Calu3 (cell line): ENCODE measurements at places on chromosomes 6 and 20. TPM values are rescaled to one million over a fixed set of nuclear protein-coding genes. Genes with fewer than 3 reads are reported as not detected.

DNA sequence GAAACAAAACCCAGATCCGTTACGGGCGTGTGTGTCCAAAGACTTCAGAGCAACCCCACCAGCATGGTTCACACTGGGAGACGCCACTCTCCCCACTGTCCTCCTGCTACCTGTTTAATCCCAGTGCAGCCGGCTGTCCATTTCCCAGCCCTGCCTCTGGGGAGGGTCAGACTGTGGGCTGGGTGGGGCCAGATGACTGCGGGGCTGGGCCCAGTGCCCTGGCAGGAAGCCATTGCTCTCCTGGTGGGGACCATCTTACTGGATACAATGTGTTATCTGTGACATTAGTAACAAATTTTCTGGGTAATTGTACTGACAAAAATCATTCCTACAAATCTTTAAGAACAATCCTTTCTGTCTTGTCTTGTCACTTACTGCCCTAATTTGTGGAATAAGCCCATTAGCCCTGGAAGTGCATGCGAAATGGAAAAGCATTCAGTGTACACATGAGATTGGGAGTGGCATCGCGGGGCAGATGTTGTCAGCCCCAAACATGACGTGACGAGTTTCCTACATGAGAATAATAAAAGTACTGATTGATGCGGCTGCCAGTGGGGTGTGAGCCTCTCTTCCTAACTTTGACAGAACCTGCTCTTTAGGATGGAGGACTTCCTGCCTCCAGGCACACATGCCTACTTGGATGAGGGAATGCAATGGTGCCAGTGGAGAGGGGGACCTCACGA, 37.9 kb upstream of the PCMTD2 start:
- DNase-seq: no peak

GRCh38 chr6:21496196-21496595, 97.4 kb upstream of the SOX4 start:
- no peak for DNase-seq

DNA sequence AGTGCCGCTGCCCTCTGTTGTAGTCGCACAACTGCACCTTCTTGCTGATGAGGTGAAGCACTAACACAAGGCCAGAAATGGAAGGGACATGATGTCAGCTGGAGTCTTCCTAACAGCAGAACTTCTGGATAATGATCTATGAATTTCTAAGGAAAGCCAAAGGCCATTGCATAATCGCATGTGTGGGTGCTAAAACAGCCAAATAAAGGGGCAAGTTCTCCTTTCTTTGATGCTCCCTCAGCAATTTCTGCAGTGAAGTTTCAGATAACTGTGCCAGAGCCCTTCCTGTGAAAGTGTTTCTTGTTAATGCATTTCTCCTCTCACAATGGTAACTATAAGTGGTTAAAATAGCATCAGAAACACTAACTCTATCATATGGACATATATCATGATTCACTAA, 8.0 kb upstream of the F13A1 start:
- no peak for DNase-seq

- peak; percentile 25 for DNase-seq
Observed at GRCh38 chr6:54856129-54856528, 9.6 kb downstream of the FAM83B start.

- no peak for DNase-seq
Observed at GRCh38 chr6:169857343-169858292, 106.2 kb downstream of the ERMARD start.

DNA sequence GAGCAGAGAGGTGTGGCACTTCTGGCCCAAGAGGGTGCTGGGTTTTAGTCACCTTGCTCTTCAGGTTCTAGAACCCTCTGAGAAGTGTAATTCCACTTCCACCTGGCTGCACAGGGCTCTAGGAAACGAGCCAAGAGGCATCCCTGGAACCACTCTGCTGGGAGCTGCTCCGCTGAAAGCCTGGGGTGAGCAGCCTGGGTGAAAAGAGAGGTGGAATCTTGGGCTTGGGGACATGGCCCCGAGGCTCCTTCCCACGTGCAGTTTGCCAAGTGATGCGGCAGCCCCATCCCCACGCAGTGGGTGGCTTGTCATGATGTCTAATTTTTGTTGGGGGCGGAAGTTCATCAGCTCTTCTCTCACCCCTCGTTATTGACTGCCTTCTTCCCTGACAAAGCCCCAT, 32.8 kb downstream of the PPP1R16B start:
- DNase-seq: no peak

The TFAP2B gene
- not detected in 2 replicates for total RNA-seq

GRCh38 chr6:145736661-145737144, 1.4 kb upstream of the EPM2A start:
- no peak for DNase-seq

GRCh38 chr6:90393232-90393884, 96.7 kb upstream of the BACH2 start:
- DNase-seq: peak; percentile 63

The PNLDC1 gene
- 0.52 and 0.71 TPM in 2 replicates for total RNA-seq

DNA sequence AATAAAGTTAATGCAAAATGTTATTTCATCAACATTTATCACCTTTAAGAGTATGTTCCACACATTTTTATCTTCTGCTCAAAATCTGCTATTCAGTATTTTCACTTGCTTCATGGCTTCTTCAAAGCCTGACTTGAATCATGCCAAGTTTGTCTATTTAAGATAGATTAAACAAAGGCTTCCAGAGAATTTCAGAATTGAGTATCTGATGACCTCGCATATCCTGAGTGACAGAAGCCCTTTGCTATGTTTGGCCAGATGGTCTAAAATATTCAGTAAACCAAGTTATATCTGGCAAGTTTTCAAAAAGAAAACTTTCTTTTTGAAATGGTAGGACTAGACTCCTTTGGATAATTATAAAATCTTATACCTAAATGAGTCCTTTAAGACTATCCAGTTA, 348.9 kb upstream of the KCNQ5 start:
- no peak for DNase-seq

The SCGN gene
- 3.5 and 3.7 TPM in 2 replicates for total RNA-seq

- no peak for DNase-seq
Observed at GRCh38 chr6:143594647-143595046, 83.1 kb upstream of the PHACTR2 start.

DNA sequence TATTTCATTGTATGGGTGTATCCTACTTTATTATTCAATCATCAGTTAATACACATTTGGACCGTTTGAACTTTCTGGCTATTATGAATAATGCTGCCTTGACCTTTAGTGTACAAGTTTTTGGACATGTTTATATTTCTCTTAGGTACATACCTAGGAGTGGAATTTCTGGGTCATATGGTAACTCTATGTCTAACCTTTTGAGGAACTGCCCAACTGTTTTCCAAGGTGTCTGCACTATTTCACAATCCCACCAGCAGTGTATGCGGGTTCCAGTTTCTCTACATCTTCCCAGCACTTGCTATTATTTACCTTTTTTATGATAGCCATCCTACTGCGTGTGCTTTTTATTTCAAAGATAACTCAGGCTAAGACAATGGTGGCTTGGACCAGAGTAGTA, 14.3 kb upstream of the SLC13A3 start:
- DNase-seq: no peak

The BMP7 gene
- total RNA-seq: not detected in 2 replicates

DNA sequence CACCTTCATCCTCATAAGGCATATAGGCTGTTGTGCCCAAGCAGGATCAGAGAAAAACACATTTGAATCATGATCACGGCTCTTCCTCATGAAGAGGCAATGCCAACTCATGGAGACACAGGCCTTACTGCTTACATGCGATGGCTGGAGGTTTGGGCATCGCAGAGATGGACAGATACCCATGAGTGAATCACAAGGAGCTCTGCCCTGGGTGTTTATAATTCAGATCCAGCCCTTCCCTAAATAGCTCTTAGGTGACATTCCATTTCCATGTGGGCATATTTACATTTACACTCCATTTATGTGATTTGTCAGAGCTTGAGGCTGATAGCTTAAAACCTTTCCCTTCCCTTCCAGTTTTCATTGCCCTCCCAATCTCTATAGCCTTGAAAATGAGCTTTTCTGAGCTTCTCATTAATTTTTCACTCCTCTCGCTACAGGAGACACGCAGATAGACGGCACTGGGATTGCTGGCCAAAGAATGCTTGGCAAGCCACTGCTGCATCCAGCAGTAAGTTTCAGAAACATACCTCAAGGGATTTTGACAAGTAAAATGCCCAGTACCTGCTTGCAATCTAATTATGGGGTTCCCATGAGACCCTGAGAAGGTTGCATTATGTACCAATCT, 249.1 kb downstream of the TBC1D7 start:
- DNase-seq: no peak

- DNase-seq: no peak
Observed at GRCh38 chr20:9495701-9496100, 18.7 kb upstream of the LAMP5 start.

The NKAIN2 gene
- not detected in 2 replicates for total RNA-seq

The SPEF1 gene
- 0.28 TPM in 1 of 2 replicates, not detected in the other for total RNA-seq

The RBBP8NL gene
- 6.2 and 6.4 TPM in 2 replicates for total RNA-seq

The C2 gene
- total RNA-seq: 5.0 and 6.3 TPM in 2 replicates

DNA sequence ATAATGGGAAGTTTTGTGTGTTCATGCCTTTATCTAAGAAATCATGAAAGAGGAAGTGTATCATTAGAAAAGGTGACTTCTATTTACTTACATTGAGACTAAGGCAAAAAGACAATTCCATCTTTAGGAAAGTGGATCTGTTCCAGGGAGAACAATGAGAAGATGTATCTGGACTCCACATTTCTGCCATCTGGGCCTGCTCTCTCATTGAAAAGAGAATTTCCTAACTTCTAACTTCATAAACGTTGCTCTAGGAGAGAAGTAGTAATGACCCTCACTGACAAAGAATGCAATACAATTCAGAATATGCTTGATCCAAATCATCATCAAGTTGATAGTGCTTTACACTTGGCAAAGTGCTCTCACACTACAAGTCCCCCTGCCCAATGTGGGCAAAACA, 294.2 kb downstream of the OGFRL1 start:
- DNase-seq: no peak

- no peak for DNase-seq
Observed at GRCh38 chr6:13295576-13295975, 32.8 kb downstream of the TBC1D7 start.

DNA sequence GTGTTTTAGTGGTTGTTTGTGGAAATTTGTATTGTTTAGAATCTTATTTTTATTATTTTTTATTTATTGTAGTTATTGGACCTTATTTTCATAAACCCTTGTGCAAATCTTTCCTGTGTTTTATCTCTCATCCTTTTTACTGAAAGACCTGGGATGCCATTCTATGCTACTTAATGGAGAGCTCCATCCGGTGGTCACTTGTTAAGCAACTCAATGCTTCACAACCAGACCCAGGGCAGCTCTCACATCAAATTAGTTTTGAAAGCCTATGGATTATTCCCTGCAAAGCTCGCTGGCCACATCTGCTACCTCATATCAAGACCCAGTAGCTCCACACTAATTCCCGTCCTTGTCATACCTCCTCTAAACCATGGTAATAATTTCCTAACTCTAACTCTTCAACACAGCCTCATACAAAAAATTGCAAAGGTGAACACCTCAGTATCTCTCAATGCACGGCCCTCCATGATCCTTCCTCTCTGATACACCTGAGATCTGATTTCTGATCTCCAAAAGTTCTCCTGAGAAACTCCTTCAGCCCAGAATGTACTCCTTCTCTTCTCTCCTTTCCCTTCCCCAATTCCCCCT, 296.6 kb upstream of the MANEA start:
- peak; percentile 11 for DNase-seq

GRCh38 chr6:26232940-26233648, 131.9 kb upstream of the BTN3A2 start:
- peak; percentile 44 for DNase-seq

- peak; percentile 6 for DNase-seq
Observed at GRCh38 chr6:136921381-136921935, 643 bp upstream of the SLC35D3 start.

The EYA2 gene
- total RNA-seq: 0.32 and 0.35 TPM in 2 replicates

DNA sequence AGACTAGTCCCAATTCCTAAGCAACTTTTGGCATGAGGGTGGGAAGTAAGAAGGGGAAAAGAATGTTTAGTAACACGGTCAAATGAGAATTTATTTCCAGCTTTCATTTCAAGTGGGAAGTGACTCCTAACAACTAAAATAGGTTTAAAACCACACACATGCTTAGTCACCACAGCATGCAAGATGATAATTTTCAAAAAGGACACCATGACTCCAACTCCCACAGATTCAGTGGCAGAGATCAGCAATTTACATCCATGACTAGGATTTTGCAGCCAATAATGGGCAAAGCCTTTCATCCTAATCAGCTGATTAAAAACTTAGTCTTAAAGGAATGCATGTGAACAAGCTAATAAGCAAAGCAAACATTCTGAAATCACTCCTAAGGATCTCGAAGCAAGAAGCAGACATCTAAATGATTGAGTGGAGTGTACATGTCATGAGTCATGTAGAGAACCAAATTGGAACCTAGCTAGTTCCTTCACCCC, 48.1 kb upstream of the GCLC start:
- no peak for DNase-seq

GRCh38 chr20:50655311-50655880, 35.9 kb downstream of the RIPOR3 start:
- no peak for DNase-seq

- no peak for DNase-seq
Observed at GRCh38 chr6:9507136-9507895, 907.6 kb downstream of the TFAP2A start.

The RAET1L gene
- total RNA-seq: 1.3 and 2.3 TPM in 2 replicates

The HLA-DMB gene
- total RNA-seq: 32.4 and 35.9 TPM in 2 replicates

The SIRPA gene
- 24.0 and 28.3 TPM in 2 replicates for total RNA-seq

DNA sequence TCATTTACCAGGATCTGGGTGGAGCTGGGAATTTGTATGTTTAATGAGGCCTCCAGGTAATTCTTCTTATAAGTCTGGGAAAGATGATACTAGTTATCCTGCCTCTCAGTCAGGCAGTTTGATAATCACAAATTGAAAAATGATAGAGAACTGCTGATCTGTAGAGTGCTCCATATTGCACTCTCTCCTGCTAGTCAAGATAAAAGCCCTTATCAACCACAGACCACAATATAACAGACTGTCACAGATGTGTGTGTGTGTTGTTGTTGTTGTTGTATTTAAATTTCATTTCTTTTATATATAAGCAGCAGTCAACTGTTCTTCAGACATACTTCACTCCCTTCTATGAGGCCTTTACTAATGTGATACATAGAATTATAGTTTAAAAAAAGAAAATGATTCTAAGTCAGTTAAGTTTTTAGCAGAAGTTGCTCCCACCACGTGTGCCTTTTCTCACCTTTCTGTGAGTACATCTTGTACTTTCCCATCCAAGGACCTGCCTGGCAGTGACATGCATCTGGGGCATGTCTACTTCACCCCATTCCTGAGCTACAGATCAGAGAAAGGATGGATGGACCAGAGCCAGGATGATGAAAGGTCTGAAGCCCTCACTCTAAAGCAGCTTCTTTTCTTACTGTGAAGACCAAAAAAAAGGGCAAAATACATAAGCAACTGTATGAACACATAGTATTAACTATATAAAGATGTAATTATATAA, 29.8 kb downstream of the TENT5A start:
- no peak for DNase-seq
